ENCODE measurements at places on chromosomes 13 and 19.

- peak; percentile 50 for DNase-seq
These were observed 36.0 kb upstream of the RNF17 start for GRCh38 chr13:24727731-24728601.

DNA sequence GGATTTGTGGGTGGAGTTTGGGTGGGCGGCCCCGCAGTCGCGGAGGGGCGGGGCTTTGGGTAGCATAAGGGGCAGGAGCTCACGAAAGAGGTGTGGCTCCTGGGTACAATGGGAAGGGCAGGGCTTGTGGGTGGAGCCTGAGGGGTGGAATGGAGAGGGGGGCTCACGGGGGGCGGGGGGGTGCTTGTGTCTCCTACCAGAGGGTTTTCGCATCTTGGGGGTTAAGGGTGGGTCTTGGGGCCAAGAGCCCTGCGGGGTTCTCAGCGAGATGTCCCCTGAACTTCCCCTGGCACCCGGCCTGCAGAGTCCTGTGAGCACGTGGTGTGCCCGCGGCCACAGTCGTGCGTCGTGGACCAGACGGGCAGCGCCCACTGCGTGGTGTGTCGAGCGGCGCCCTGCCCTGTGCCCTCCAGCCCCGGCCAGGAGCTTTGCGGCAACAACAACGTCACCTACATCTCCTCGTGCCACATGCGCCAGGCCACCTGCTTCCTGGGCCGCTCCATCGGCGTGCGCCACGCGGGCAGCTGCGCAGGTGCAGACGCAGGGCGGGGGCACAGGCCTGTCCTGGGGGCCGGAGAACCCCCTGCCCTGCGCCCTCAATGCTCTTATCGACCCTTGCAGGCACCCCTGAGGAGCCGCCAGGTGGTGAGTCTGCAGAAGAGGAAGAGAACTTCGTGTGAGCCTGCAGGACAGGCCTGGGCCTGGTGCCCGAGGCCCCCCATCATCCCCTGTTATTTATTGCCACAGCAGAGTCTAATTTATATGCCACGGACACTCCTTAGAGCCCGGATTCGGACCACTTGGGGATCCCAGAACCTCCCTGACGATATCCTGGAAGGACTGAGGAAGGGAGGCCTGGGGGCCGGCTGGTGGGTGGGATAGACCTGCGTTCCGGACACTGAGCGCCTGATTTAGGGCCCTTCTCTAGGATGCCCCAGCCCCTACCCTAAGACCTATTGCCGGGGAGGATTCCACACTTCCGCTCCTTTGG is 5.1 kb downstream of the FSTL3 start:
- peak; percentile 83 for DNase-seq

DNA sequence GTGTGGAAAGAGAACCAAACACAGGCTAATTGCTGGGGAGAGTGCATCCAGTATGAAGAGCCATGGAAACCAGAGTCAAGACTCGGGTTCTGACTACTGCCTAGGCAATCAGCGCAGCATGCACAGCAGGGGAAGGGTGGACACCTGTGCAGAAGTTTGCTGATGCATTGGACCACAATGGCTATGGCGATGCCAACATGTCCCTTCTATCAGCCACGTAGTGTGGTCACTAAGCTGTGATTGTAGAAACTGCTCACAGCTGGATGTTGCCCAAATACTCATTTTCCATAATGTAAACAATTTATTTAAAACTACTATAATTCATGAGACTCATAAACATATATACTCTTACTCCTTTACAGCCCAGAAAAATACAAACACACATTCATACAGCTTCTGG is 1718.2 kb downstream of the EFNB2 start:
- no peak for DNase-seq

DNA sequence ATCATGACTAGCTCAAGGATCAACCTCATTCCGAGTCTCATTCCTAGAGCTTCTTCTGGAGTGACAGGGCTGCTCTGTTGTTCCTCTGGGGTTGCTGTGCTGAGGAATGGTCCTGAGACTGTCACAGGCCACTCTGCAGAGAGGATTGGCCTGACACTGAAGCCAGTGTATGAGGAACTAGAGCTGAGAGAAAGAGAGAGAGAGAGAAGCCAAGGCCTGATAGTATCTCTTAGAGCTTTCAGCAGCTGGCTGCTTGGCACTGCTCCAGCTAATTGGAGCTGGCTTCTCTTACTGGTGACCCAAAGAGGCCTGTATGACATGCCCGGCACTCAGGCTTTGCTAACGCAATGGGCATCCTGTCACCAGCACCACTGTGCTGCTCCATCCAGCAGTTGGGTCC is 73.4 kb upstream of the FLT1 start:
- DNase-seq: no peak

DNA sequence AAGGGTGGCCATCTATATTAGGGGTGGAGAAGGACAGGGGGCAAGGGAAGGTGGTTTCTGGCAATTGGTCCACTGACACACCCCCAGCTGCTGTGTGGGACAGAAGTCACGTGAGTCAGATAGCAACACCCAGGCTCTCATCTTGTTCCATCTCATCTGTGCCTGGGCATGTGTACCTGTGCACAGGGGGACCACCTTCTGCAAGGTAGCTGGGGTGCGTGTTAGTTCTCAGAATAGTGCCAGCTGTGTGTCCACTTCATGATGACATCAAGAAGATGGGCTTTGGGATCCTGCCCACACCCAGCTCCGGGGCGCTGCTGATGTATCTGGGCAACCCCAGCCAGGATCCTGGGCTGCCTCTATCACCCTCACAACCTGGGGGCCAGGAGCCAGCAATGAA is 38.6 kb downstream of the COL4A2 start:
- DNase-seq: no peak

GRCh38 chr19:35655600-35655999 is 7.5 kb downstream of the COX6B1 start:
- no peak for DNase-seq

DNA sequence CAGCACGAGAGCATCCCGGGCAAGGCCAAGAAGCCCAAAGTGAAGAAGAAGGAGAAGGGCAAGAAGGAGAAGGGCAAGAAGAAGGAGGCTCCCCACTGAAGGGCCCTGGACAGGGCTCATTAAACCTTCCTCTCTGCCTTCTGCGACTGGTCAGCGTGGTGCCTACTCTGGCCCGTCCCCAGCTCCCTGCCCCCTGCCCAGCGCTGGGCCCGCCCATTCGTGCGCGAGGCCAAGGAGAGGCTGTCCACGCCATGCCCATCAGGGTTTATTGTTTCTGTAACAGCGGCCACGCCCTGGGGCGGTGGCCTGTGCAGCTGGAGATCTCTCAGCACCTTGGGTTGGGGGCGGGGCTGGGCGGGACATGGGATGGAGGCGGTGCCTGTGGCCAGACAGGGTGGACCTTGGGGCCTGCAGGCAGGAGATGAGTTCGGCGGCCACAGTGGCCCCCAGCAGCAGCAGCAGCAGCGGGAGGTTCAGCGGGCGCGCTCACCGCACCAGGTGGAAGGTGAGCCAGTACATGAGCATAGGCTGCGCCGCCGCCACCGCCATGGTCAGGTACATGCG is 897 bp downstream of the C19orf33 start:
- no peak for DNase-seq

DNA sequence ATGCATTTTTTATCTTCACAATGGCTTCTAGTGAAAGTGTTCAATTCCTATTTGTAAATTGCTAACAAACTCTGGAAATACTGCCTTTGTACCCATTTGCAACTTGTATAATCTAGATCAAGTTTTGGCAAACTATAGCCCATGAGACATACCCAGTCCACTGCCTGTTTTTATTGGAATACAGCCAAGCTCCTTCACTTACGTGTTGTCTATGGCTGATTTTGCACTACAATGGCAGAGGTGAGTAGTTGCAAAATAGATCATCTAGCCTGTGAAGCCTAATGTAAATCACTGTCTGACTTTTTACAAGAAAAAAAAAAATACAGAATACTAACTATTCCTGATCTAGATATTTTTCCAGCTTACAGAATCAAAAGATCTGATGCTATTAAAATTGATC is 37.1 kb downstream of the DZIP1 start:
- no peak for DNase-seq

- no peak for DNase-seq
These were observed 12.4 kb upstream of the CNFN start for GRCh38 chr19:42402376-42403116.

DNA sequence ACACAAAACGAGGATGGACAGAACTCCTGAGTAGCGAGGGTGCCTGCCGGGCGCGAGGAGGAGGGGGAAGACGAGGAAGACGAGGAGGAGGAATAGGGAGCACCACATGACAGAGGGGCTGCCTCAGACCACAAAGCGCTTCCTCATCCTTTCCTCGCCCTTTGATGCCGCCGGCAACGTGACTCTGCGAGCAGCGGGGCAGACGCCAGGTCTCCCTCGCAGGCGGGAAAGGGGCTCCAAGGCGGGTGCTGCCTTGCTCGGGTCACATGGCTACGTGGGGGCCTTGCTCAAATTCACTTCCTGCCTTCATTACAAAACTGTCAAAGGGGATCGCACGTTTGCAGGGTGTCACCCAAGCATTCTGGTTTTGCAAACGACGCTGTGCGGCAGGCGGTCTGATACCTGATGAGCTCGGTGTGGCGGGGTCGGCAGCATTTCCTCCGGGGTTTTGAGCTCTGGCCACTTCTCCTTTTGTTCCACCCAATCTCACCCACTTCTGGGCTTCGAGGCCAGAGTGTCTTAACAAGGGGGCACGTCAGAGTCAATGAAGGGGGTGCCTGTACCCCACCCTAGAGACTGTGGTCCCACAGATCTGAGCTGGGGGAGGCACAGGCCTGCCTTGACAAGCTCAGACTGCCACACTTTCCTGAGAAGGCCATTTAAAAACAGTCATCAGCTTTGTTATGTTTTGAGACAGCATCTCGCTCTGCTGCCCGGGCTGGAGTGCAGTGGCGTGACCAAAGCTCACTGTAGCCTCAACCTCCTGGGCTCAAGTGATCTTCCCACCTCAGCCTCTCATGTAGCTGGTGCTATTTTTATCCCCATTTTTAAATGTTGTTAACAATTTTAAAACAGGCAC is 14.9 kb downstream of the MAP2K2 start:
- DNase-seq: peak; percentile 35

GRCh38 chr13:74920920-74921319 is 561.0 kb downstream of the TBC1D4 start:
- no peak for DNase-seq

GRCh38 chr19:3075605-3076431 is 13.5 kb upstream of the TLE5 start:
- peak; percentile 68 for DNase-seq

Measured in stimulated activated CD8-positive, alpha-beta memory T cell treated with anti-CD3 and anti-CD28 coated beads, Interleukin-15, amount 100 ng/mL, for 1 hour (primary cell).